ENCODE measurements at places on chromosomes 6 and 20. TPM values are rescaled to one million over a fixed set of nuclear protein-coding genes. Genes with fewer than 3 reads are reported as not detected.

SLC18B1 gene
- 4.6 TPM for total RNA-seq

EDN3 gene
- 3.0 TPM for total RNA-seq

AARS2 gene
- total RNA-seq = 6.2 TPM

ARMH2 gene
- total RNA-seq = not detected

ISM1 gene
- 0.24 TPM for total RNA-seq

C20orf141 gene
- 0.29 TPM for total RNA-seq

CST5 gene
- total RNA-seq = not detected

WFDC5 gene
- not detected for total RNA-seq

OPRM1 gene
- not detected for total RNA-seq

All from A549 treated with Hydrocortisone at 1 μM for 4 hours (cell line).